CD4-positive, alpha-beta T cell treated with Interleukin-4 for 1 hour (primary cell): ENCODE measurements at places on chromosomes 6 and 20.

DNA sequence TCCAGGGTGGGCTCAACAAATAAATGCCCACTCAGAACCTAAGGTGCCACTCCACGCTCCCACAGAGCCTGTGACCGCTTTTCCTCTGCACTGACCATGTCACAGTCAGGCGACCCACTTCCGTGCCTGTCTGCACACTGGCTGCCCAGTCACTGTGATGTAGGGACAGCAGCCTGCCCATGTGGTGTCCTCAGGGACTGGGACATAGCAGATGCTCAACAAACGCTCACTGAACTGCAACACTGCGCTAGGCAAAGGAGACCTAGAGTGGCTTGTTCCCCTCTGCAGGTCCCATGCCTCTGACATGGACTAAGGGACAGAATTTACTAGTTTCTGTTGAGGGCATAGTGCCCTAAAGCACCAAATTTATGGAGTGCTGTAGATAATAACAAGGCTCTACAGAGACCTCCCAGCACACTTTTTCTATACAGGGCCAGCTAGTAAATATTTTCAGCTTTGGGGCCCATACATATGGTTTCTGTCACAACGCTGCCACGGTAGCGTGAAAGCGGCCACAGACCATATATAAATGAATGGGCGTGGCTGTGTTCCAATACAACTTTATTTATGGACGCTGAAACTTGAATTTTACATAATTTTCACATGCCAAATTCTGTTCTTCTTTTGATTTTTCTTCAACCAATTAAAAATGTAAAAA, 57.8 kb upstream of the MRPS10 start:
- no peak for DNase-seq

DNA sequence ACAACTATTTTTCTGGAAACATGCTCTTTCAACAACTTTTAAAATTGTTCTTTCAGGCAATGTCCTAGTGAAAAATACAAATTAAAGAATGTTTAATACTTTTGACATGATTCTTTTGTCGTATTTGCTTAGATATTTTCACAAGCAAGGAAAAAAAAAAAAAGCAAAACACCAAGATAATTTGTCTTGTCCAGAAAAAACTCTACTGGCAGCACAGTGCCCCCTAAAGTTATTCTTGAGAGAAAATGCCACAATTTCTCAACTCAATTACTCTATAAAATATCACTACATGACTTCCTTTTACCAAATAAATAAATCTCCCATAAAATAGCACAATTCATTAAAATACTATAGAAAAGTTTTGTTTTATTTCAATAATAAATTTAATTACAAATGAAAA, 652.5 kb upstream of the EPHA7 start:
- no peak for DNase-seq

GRCh38 chr20:1381753-1382591, 10.9 kb downstream of the FKBP1A start:
- no peak for DNase-seq

- DNase-seq = no peak
These were observed 66.8 kb upstream of the HMGN3 start for GRCh38 chr6:79301290-79301689.

DNA sequence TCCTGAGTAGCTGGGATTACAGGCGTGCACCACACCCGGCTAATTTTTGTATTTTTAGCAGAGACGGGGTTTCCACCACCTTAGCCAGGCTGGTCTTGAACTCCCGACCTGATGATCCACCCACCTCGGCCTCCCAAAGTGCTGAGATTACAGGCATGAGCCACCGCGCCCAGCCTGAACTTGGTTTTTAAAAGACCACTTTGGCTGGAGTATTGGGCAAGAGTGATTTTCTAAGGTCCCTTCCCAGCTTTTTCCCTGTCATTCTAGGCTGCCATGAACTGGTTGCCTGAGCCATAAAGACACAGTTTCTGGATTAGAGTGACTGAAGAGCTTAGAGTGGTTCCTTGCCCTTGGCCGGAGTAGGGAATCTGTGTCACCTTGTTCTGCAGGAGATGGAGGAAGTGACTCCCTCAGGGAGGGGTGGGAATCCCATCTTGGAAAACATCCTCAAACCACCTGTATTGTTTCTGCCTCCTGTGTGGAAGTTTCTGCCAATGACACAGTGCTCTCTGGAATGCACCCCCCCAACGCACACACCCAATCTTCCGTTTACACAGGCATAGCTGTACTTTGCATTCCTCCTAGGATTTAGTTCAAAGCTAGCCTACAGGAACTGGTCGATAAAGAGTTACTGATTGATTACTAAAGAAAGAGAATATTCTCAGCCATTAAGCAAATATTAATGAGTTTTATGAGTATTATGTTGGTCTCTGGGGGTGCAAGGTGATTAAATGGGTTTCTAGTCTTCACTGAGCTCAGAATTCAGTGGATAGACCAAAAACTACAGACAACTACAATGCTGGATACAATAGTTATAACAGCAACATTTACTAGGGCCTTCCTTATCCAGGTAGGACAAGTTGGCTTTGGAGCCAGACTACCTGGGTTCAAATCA, 18.2 kb downstream of the BCL2L1 start:
- no peak for DNase-seq

DNA sequence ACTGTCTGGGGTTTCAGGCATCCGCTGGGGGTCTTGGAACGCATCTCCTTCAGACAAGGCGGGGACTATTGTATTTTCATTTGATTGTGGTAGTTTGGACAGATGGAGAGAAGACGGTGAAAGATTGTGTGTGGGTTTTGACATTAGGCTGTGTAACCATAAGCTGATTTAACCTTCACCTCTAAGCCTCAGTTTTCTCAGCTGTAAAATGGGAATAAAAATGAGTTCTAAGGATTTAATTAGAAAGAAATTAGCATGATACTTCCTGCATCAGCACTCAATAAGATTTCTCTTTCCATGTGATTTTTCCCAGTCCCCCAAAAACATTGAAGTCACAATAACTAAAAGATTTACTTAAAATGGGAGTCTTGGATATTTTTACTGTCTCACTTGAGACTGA, 78.1 kb downstream of the CBFA2T2 start:
- no peak for DNase-seq

DNA sequence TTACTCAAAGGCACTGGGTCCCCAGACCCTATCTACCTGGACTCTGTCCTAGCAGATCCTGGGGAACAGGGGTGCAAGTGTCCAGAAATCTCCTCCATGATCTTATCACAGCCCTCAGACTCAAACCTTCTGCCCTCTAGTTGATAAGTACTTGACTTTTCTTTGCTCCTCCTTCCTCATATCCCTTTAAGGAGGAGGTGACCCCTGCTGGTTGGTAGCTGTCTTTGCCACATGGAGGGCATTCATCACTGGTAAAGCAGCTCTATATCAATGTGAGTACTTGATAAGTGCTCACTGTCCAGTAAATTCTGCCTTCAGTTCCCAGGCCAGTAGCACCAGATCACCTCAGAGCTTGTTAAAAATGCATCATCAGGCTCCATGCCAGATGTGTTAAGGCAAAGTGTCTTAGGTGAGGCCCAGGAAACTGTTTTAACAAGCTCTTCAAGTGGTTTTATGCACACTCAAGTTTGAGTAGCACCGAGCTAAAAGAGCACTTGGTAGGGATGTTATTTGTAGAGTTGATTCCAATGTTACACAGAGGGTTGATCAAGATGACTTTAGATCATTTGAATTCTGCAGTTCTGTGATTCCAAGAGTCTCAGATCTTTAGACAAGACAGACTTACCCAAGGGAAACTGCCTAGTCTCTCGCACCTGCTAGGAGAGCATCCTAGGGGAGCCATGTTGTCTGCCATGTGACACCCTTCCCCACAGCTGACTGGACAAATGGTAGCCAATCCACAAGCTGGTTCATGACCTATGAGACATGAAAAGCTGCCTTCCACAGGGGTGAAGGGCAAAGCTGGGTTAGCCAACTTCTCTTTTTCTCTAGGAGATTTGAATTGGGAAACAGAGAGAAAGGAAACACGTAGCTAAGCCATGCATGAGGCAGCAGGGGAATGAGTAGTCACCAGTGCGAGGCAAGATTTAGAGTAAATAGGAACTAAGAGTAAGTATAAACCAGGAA, 18.6 kb downstream of the TREML2 start:
- peak; percentile 70 for DNase-seq

- DNase-seq = peak; percentile 3
These were observed 146.2 kb downstream of the COL21A1 start for GRCh38 chr6:56101141-56101553.

DNA sequence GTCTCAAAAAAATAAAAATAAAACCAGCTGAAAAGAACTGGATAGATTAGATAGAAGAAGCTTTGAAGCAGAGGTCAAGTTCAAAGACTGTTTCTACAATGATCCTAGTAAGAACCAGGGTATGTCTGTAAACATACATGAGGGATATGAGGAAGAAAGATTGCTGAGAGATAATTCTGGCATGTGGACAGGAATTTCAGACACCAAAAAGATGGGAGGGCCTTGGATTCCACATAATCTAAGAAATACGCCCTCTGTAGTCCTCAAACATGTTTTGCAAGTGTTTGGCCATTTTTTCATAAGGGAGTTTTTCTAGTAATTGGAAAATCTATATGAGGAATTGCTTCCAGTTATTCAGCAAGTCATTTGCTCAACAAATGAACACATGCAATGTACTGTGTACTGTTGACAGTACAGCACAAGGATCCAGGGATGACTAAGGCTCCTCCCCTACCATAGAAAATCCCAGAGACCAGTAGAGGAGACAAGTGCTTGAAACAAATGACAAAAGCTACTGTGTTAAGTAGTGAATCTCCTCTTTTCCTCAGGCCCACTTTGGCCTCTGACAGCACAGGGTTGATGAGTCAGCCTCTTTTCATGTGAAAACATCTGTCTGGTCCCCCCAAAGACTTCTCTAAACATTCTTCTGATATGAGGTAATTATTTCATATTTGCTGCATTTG, 795.9 kb downstream of the MAFB start:
- no peak for DNase-seq

GRCh38 chr20:10511509-10512251, 76.6 kb downstream of the SLX4IP start:
- DNase-seq = peak; percentile 84

- no peak for DNase-seq
These were observed 329.0 kb downstream of the ESR1 start for GRCh38 chr6:152136449-152136825.
